ENCODE measurements at places on chromosomes 5 and 9.
A peak's percentile ranks its signal among the peaks of the same experiment; 100 is the strongest.

DNA sequence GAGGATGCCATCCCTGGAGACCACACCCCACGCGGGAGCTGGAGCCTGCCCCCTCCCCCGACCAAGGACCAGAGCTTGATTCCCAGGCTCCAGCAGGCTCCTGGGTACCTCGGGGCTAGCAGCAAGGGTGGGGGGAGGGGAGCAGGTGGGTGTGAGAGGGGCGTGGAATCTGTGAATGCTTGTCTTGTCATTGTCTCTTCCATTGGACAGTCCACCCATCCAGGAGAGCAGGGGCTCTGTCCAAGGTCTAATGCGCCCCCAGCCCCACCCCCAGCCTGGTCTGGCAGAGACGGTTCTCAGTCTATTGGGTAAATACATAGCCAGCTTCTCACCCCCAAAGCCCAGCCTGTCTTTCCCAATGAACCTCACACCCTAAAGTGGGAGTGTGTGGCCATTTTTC is 22.8 kb downstream of the URM1 start:
- peak; percentile 82 for DNase-seq

GRCh38 chr5:125293726-125294125 is 547.3 kb upstream of the ZNF608 start:
- no peak for DNase-seq

DNA sequence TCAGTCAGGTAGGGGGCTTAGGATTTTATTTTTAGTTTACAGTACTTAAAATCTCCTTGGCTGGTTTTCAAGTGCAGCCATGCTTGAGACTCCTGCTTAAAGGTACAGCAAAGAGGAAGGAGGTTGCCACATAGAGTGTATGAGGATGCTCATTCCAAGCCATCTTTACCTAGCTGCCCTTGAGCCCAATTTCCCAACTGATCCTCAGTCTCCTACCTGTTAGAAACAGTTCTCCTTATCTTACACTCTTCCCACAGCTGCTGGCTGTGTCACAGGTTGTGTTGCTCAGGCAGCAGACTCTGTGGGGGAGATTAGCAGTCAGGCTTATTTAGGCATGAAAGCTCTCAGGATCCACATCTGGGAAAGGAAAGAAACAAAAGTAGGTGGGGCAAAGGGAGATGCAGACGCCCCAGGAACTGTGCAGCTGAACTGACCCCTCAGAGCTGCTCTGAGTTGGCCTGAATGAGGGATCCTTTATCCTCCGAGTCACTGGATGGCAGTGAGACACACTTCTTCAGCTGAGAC is 95.1 kb downstream of the NMUR2 start:
- no peak for DNase-seq

- no peak for DNase-seq
Observed at GRCh38 chr5:96876292-96876850, at the start of gene ERAP2. ERAP2 (plus strand) TSS chr5:96876500; CDS start chr5:96879686, 3,186 bp downstream.

DNA sequence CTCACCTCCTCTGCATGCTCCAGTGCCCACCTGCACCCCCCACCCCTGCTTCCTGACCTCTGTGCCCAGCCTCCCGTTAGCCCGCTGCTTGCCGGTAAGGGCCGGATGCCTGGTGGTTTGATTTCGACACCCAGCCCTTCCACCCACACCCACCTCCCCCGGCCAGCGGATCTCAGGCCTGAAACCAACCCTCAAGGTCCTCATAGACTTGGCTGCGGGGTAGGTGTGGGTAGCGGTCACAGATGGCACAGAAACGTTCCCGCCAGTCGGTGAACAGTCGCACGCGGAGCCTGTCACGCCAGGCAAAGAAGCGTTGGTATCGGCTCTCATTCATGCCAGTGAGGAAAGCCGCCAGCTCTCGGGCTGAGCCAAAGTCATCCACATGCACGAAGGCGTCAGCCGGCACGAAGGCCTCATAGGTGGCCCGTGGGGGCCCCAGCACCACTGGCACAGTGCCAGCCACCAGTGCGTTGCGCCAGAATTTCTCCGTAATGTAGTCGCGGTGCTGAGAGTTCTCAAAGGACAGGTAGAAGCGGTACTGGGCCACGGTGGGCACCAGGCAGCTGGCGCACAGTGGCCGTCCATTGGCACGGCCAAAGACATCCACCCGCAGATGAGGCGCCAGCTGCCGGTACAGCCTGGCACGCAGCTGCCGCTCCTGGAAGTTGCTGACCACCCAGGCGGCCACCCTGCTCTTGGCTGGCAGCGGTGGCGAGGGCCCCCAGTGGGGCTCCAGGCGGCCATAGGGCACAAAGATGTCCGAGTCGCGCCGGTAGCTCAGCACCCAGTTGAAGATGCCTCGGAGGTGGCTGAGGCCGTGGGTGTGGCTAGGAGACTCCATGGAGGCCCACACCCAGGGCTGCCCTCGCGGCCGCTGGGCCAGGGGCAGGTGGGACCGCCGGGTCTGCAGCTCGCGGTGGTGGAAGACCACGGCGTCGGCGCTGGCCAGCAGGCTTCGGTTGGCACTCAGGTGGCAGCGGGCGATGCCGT is 1.1 kb downstream of the FUT7 start:
- no peak for DNase-seq

DNA sequence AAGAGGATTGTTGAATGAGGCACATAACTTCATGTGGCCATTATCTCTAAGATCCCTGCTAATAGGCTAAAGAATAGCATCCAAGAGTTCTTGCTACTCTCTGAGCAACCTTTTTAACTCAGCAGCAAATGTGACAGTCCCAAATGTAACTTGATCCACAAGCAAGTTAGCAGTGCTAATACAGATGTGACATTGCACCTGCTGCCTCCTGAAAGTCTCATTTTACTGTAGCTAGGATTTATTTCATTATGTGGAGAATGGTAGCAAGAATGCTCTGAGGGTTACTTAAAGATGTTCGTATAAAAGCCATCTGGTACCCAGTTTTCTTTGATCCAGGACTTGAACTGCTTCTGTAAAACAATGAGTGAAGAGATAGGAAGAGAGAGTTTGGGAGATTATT is 45.8 kb downstream of the CDH10 start:
- no peak for DNase-seq

DNA sequence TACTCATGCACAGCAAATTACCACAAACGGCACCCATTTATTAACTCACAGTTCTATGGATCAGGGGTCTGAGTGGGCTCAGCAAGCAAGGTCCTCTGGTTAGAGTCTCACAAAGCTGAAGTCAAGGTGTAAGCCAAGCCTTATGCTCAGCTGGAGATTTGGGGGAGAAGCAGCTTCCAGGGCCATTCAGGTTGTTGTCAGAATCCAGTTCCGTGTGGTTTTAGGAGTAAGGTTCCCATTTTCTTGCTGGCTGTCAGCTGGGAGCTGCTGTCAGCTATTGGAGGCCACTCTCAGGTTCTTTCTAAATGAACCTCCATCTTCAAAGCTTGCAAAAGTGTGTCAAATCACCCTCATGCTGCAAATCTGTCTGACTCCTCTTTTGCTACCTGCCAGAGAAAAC is 17.7 kb downstream of the FCN2 start:
- DNase-seq = no peak

DNA sequence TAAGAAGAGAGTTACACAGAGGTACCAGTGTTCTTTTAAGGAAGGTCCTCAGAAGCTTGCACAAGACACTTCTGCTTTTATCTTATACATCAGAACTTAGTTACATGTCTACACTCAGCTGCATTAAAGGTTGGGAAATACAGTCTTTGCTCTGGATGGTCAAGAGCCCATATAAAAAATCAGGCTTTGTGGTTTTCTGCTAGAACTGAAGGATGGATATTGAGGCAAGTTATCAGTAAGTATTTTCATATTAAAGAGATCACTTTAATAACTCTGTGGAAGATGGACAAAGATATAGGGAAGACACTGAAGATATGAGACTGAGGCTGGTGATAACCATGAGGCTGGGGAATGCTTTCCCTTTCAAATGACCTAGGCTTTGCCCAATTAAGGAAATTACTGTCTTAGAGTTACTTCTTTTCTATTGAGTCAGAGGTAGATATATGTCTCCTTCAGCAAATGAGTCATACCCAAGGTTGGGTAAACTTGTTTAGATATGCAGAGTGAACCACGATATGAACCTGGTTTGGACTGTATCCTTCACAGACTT is 87.0 kb upstream of the TNC start:
- no peak for DNase-seq

GRCh38 chr9:128201441-128202369 is 1.5 kb upstream of the DNM1 start:
- DNase-seq = peak; percentile 85

- no peak for DNase-seq
Observed at GRCh38 chr9:134598884-134599245, 42.7 kb upstream of the COL5A1 start.

- no peak for DNase-seq
Observed at GRCh38 chr5:9954869-9955268, 294.8 kb downstream of the ATPSCKMT start.

GRCh38 chr9:95096807-95097206 is 220.7 kb downstream of the FANCC start:
- DNase-seq = peak; percentile 71

DNA sequence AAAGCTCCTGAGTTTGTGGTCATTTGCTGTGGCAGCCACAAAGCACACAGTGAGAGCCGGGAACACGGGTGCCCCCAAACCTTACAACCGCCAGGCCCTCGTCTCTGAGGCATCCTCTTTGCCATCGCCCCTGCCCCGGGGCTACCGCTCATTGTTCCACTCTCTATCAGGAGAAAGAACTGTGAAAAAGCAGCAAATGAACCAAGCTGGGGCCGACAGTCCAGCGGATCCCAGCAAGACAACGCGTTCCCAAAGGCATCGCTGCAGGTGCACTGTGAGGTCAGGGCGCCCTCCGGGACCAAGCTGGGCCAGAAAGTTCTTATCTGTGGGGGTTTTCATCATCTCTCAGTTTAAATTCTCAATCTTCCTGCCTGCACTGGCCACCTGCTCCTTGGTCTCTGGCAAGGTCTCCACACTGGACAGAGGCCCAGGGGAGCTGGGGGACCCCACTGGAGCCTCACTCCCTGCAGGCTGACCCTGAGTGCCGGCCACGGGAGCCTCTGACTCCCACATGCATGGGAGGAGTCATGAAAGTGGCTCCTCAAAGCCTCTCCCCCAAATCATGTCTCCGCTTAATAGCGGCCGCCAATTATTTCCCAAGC is 32.1 kb downstream of the VAV2 start:
- no peak for DNase-seq

DNA sequence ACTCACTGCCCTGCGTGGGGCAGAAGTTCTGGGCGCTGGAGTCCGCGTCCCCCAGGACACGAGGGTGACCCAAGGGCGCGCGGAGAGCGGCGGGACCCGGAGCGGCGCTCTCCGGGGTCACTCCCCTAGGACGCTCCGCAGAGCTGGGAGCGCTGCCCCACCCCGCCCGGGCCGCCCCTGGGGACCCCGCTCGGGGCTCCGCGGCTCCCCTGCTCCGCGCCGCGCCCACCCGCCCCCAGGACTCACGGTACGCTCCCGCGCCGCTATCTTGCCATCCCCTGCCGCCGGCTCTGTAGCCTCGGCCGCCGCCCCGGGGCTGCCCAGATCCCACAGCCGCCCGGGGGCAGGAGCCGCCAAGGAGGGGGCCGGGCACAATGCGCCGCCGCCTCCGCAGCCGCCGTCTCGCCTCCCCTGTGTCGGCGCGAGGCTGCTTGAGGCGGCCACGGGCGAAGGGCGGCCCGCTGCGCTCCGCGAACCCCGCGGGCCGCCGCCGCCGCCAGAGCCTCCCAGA is 303 bp downstream of the LIFR start:
- peak; percentile 95 for DNase-seq
